Stimulated activated CD4-positive, alpha-beta T cell treated with anti-CD3 and anti-CD28 coated beads, Interleukin-12 subunit alpha, Interleukin-12 subunit beta, amount 100 ng/mL, for 48 hours (primary cell): ENCODE measurements at places on chromosomes 7 and 10.

GRCh38 chr7:88772776-88773175 is 13.3 kb downstream of the ZNF804B start:
- DNase-seq, result no peak

GRCh38 chr7:38027884-38028455 is 107.5 kb downstream of the EPDR1 start:
- DNase-seq, result no peak

GRCh38 chr10:117531371-117532002 is 11.1 kb upstream of the EMX2 start:
- no peak for DNase-seq

DNA sequence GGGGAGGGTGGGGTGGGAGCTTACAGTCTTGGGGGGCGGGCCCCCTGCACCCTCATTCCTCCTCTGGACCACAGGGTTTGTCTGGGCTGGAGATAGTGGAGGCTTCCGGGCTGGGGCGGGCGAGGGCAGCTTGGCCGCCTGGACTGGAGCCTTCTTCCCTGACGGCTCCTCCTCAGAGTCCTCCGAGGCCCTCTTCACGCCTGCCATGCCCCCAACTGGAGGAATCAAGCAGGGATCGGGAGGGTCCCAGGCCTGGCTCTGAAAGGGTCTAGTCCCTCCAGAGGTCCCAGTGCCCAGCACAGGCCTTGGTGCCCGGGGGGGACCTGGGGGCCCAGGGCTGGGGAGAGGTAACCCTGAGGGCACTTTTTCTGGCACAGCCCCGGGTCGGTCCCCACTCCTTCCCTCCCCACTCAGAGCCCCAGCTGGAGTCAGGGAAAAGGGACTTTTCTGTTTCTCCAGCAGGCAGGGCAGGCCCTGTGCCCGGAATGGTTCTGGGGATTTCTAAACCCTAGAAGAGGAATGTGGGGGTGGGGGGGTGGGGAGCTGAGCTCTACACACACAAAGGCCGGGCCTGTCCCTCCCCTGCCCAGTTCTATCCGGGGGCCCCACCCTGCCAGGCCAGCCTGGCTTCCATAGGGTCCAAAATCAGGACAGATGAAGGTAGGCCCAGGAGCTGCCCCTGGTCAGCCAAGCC is 11.6 kb downstream of the MICALL2 start:
- no peak for DNase-seq

DNA sequence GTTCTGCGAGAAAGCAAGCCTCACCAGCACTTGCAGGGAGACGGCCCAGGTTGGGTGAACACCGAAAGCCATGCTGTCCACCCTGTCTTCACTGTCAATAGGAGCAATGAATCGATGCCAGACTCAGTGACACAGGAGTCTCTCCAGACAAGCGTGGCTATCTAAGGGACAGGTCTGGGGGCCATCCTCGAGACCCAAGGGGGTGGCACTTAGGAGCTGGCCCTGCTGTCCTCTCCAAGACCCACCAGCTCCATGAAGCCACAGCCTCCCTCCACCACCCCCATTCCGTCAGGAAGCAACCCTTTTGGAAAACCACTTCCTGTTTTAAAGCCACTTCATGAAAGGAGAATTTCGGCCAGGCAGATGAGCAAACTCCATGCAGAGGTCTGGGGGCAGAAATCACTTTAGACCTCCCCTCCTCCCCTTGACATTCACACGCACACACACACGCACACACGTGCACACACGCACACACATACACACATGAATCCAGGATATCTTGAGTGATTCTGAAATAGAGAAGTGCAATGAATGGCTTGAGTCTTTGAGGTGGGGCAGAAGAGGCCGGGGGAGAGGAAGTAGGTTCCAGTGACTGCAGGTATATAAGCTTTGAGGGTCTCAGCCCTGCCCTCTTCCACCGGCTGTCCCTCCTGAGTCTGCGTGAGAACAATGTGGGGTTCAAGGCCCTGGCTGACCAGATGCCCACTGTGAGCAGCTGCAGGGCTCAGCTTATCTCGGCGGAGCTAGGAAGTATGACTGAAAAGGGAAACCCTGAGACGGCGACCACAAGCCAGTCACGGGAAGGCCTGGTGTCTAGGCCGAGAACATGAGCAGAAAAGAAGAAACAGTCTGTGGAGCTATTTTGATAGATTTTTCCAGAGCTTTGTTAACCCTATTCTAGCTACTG is 25.0 kb downstream of the RGS10 start:
- DNase-seq, result no peak

DNA sequence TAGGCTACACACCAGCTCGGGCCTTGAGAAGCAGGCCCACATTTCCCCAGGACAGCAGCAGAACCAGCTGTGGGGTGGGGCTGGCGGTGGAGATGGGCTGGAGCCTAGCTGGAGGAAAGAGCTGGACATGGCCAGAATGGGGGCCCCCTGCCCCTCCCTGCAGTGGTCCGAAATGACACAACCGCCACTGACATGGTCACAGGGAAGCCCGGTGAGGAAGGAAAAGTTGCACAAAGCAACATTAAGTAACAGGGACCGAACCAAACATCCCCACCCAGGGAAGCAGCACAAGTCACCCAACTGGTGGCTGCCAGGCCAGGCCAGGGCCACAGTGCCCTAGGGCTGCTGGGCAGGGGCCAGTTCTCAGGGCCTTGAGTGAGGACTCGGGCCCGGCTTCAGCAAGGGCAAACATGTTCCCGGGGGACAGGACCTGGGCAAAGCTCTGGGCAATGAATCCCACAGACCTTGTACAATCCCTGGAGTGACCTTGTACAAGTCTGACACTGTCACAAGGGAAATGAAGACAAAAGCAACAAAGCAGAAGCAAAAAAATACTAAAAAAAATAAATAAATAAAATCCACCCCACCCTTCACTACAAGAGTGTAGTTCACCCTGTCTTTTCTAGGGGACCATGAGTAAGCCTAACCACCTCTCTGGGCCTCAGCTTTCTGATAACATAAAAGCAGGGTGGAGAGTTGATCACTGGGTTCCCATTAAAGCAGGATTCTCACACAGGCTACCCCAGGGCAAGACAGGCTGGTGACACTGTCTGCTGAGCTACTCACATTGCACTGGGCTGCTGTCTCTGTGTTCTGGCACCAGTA is 33.0 kb downstream of the PSAP start:
- DNase-seq, result no peak

GRCh38 chr7:359766-360361 is 69.9 kb downstream of the FOXL3 start:
- no peak for DNase-seq

GRCh38 chr7:131537571-131537978 is 18.9 kb downstream of the PODXL start:
- DNase-seq, result no peak

- DNase-seq, result no peak
Observed at GRCh38 chr7:50155755-50156154, 62.7 kb upstream of the ZPBP start.

DNA sequence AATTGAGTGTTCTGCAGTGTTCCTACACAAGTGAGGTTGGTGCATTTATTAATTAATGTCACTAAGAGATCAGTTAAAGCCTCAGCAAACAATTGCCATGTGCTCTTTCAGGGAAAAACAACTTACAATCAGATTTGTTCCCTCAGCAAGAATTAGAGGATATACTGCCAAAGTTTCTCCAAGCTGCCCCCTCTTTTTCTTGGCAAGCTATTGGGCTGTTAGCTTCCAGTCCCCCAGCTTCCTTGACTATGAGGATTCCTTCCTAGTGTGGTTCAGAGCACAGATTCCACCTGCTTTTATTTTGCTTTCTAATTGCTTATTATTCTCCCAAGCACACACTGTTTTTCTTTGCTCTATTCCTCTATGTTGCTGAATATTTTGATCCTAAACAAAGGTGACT is 112.7 kb downstream of the RBM20 start:
- DNase-seq, result no peak

GRCh38 chr7:119482209-119482608 is 790.8 kb upstream of the KCND2 start:
- DNase-seq, result no peak

DNA sequence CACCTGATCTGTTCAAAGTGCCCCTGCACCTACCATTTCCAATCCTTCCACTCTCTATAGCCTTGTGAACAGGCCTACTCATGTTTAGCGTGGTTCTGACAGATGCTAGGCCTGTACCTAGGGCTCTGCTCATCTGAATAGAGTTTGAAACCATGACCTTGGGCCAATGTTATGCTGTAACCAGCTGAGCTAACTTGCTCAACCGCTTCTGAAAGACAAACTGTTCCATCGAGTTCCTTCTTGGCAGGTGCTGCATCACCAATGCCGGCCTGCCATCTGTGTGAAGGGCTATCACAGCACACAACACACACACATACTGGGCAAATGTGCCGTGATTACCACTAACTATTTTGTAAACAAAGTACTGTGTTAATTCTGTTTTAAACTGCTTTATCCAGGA is 419.0 kb upstream of the GALNT17 start:
- no peak for DNase-seq

GRCh38 chr10:338171-339037 is 203.1 kb downstream of the ZMYND11 start:
- DNase-seq, result no peak

GRCh38 chr7:74455928-74456327 is 2.2 kb downstream of the GTF2IRD1 start:
- DNase-seq, result no peak

DNA sequence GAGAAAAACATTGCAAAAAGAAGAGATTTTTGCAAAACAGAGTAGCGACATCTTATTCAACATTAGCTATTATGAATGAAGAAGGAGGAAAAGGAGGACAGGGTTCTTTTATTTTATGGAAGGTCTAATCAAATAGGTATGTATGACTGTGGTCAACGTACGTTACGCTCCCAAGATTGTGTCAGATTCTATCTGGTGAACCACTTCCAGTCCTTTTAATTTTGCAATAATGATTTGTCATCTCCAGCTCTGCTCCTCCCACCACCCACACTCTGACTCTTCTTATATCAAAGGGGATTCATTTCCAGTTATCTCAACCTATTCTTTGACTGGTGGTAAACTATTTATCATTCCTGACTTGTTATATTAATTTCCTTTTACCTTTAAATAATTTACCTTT is 259.9 kb downstream of the CACNA2D1 start:
- DNase-seq, result no peak

GRCh38 chr10:69124563-69125268 is 738 bp downstream of the VPS26A start:
- peak; percentile 17 for DNase-seq

- DNase-seq, result no peak
Observed at GRCh38 chr10:12403119-12403518, 53.8 kb downstream of the CAMK1D start.

DNA sequence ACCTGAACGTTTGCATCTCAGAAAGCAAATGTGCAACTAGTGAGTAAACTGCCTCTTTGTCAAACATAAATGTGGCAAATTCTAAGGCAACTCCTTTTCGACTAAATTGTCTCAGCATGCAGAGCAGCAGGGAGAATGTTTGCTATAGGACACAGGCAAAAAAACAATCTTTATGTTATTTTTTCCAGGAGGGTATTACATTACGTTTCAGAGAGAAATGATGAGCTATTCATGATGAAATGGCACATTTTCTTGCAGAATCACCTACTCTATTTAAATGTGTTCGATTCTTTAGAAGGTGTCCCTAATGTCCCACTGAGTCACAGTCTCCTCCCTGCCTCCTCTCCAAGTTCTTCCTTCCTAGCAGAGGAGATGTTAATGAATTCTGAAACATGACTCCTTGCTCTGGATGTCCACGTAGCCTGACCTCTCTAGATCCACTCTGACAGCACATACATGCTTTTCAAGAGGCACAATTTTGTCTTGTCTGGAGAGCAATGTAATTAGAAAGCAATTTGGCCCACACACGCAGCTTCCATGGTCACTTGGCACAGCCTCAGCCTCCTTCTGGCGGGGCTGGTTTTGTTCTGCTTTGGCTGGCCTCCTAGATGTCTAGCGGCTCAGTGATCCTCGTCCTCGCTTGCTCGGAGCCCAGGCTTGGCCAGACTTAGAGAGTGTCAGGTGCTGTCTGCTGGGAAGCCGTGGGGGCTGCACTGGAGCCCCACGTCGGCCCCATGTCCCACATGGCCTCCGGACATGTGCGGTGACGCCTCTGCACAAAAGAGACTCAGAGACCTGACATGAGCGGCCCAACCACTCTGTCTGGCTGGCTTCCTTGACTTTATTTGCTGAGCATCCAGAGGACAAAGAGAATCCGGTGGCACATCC is 125.7 kb upstream of the ZNF438 start:
- no peak for DNase-seq

DNA sequence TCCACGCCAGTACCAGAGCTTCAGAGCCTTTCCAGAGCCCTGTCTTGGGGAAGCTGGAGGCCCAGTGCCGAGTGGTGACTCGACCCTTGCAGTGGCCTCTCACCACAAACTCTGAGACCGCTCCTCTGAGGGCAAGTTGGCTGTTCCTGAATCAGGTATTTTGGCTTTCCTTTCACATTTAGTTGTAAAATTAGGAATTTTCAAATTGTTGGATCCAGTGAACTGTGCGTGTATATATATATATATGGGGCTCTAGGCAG is 128.7 kb upstream of the UNC5B start:
- no peak for DNase-seq

- DNase-seq, result no peak
Observed at GRCh38 chr7:37952240-37952639, 31.8 kb downstream of the EPDR1 start.
